Sciatic nerve (tissue), 2 donors: ENCODE measurements at places on chromosomes 5 and 9. TPM values are rescaled to one million over a fixed set of nuclear protein-coding genes. Genes with fewer than 3 reads are reported as not detected.

The MYO10 gene
- 25.9 TPM for total RNA-seq

The TMEFF1 gene
- total RNA-seq = 1.5 TPM

The LRRC19 gene
- total RNA-seq = not detected

The ADAMTS2 gene
- 25.3 TPM for total RNA-seq

The PCDHA13 gene
- 0.85 TPM for total RNA-seq

The COL15A1 gene
- total RNA-seq = 94.6 TPM

DNA sequence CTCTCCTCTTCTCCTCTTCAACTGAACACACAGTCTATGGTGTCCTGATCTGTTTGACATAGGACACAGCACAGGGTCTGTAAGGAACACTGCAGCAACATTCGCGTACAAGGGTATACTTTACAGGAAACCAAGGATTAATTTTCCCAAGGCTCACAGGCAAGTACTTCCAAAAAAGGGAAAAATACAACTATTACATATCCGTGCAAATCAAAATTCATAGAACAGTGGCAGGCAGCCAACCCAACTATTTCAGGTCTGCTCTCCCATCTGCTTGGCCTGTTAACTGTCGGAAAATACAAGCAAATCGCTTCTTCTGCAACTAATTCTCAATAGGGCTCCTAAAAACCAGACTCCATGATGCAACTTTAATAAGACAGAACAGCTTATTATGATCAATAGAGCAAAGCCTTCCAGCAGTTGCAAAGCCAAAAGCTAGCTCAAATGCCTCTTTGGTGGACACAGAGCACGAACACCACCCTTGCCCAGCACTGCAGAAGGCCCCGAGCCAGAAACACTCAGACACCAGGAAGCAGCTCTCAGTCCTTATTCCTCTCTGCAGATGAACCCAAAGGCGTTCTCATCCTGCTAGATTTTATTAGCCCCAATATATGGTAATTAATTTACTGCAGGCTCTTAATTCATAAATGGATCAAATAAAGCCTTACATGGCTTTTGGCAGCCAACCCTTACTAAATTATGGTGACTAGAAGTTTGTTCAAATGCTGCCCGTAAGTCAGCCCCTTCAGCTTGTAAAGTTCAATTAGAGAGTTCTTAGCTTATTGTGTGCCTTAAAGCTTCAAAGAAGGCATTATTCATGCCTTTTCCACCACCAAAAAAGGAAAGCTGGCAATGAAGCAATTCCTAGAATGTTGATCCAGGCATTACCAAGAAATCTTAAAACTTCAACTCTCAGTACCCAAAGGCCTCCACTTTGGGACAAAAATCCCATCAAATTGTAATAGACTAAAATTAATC lies 68.8 kb downstream of the ZNF608 start:
- DNase-seq = no peak

DNA sequence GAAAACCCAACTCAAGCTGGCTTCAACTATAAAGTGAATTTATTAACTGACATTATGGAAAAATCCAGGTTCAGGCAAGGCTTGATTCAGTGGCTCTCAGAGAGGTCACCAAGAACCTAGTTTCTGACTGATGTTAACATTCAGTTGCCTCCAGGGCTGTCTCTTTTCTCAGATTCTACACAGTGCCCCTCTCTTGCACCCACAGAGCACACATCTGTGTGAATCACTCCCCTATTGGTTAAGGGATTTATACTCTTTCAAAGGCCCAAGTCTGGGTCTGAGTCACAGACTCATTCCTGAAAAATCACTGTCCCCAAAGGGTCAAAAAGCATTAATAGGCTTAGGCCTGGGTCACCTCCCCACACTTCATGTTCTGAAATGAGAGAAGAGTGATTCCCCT lies 6.2 kb upstream of the HAVCR2 start:
- DNase-seq = no peak

DNA sequence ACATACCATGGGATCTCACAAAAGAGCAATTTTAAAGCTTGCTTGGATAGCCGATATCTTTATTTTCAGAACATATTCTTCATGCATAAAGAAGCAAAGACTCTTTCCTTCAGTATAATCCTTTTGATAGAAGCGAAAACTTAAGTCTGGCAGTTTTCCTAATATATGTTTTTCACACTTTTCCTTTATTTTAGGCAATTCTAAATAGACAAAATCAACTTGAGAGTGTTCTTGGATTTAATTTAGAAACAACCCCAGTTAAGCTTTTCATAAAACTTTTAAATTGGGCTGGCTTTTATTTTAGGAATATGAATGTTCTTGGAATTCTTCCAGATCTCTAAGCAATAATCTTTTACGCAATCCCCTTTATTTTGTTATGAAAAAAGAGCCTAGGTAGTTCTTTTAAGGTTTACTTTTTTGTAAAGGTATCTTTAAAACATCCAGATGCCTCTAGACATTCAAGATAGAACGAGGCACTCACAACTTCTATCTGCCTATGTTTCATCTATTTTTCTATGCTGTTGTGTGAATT lies 51.5 kb upstream of the HSPB3 start:
- DNase-seq = no peak

DNA sequence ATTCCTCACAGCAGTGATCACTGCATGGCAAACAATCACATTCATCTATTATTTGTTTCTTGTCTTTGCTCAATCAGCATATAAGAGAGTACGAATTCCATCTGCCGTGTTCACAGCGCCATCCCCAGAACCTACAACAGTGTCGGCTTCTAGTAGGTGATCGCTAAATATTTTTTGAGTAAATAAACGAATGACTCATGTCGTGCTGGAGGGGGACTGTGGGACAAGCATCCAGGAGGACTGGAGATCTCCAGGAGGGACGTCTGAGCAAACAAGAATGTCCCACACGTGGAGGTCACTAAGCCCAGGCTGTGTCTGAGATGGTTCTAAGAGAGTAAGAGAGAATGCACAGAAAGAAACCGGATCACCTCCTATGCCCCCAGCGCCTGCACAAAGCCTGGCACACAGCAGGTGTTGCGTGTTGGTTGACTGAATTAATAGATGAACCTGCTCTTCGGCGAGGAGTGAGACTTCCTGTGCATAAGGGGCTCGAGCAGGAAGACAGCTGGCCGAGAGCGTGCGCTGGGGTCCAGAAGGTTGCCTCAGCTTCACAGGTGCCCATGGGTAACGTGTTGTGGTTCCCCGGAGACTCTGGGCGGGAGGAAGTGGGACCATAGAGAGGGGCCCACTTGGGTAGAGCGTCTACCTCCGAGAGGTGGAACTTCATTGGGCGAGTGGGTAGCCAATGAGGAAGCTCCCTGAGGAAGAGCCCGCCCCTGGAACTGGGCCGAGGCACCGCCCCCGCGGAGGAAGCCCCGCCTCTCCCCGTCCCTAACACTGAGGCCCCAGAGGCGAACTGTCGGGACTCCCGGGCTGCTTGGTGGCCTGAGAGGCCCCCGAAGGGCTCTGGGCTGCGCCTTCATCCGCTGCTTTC lies 193.0 kb downstream of the MELK start:
- peak; percentile 72 for DNase-seq

GRCh38 chr5:82519558-82519957 lies 241.4 kb upstream of the RPS23 start:
- DNase-seq = no peak

GRCh38 chr5:56313004-56313531 lies 79.9 kb upstream of the ANKRD55 start:
- DNase-seq = no peak

DNA sequence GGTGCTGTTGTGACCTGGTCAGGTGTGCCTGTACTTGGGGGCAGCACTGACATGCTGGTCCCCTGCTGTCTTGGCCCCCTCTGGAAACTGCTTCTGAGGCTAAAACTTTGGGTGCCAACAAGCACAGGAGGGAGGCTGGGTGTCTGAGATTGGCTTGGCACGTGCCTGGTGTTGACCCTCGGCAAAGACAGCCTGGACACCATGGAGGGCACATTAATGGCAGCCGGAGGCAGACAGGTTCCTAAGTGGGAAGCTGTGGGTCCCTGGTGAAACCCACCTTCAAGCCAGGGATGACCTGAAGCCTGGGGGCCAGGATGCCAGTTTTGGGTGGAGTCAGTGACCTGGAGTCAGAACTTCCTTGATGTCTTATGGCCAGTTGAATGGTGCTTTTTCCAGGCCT lies 894.1 kb downstream of the PTPRD start:
- DNase-seq = no peak

DNA sequence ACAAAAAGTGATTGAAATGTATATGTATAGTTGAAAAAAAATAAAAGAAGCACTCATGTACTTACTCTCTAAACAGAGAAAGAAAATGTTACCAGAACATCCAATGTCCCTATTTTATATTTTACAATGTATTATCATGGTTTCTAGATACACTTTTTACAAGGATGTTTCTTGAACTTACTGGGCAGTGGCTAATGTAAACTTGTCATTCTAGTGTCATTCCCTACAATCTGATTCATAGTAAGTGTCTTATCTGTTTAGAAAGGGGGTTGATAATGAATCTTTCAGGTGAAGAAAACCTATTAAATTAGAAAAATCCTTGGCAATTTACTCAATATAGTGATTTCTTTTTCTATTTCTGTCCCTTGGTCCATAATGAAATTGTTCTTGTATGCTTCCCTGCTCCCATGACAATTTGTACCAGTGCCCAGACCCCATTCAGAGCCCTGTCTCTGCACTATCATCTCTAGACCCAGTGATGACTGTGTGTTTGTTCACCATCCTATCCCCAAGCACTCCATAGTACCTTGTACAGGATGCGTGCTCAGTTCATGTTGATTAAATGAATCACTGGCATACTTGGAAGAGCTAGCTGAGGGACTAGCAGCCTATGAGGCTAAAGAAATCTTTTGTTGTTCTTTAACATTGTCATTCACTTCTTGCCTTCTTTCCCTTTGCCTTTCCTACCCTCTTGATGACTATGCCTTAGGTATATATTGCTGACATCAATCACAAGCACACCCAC lies 101.2 kb downstream of the HMHB1 start:
- no peak for DNase-seq

GRCh38 chr9:125587819-125588460 lies 119.1 kb downstream of the MAPKAP1 start:
- no peak for DNase-seq

DNA sequence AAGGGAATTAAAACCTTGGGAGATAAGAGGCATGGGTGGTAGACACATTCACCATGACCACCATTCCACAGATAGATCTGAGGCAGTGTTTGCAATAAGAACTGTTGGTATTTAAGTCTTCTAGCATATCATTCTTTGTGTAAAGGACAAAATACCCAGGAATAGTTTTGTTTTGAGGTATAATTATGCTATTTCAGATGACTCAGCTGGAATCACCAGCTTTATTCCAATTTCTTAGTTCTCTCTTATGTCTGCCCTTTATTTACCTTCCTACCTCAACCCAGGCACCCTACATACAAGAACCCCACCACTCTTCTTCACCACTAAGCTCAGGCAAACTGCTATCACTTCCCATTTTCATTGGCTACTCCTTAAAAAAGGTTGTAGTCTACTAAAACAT lies 94.7 kb upstream of the TRIO start:
- no peak for DNase-seq

GRCh38 chr5:154103233-154103632 lies 64.5 kb downstream of the MFAP3 start:
- no peak for DNase-seq

GRCh38 chr9:129876815-129877214 lies 41.6 kb downstream of the USP20 start:
- no peak for DNase-seq

- DNase-seq = no peak
These were observed 75.6 kb downstream of the DMRTA1 start for GRCh38 chr9:22522206-22522740.

- DNase-seq = peak; percentile 70
These were observed 3.8 kb downstream of the CREB3 start for GRCh38 chr9:35736201-35736633.
